ENCODE measurements at places on chromosomes 5 and 9.

- DNase-seq: no peak
Observed at GRCh38 chr9:136091582-136092352, 3.3 kb downstream of the NACC2 start.

DNA sequence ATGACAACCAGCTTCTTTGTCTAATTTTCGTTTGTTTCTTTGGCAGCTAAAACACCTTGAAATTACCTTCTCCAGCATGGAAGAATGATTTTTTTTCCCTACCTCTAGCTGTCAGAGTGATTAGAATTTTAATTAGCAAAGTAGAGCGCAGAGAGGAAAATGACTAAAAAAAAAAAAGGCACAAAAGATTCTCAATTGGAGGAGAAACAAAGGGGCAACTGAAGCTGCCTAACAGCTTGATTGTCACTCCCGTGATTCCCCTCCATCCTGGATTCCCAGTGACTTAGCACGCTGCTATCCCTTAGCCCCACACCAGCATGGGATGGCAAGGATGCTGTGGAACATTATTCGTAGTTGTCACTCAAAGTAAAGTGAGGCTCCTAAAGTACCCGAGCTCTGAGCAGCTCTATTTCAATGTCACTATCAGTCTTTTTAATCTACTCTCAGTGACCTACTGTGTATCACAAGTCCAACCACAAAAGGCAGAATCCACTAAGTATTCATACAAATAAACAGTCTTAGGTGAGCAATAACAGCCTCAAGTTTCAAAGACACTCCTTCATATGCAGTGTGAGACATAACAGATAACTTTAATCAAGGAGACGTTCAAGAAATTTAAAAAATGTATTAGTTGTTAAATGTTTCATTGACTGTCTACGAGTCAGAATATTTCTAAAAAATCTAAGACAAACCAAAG is 710.0 kb upstream of the GRAMD2B start:
- no peak for DNase-seq

DNA sequence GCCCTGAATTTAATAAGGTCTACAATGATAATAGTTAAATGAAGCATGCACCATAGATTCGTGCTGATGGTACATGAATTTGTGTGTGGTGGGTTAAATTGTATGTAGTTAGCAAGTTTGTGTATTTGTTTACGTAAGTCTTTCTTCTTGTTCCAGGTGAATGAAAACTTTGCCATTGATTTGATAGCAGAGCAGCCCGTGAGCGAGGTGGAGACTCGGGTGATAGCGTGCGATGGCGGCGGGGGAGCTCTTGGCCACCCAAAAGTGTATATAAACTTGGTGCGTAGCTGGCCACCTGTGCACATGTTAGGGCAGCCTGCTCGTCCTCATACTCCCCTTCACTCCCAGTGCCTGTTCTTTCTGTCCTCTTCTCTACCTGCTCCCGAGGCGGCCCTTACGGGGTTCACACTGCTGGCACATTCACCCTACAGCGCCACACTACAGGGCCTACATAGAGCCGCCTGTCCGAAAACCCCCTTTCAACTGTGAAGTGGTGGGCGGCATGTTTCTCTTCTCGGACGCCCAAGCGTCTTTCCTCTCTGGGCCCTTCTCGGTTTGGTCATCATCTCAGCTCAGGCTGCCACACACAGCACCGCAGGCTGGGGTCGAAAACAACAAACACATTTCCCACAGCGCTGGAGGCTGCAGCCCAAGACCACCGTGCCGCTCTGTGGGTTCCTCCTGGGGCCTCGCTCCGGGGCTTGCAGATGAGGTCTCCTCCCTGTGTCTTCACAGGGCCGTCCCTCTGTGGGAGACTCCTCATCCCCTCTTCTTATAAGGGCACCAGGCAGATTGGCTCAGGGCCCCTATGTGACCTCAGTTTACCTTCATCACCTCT is 13.2 kb downstream of the NDUFS6 start:
- DNase-seq: no peak

GRCh38 chr9:125325826-125326225 is 64.2 kb downstream of the GAPVD1 start:
- no peak for DNase-seq

- DNase-seq: no peak
Observed at GRCh38 chr5:160460377-160461049, 38.9 kb downstream of the PTTG1 start.

DNA sequence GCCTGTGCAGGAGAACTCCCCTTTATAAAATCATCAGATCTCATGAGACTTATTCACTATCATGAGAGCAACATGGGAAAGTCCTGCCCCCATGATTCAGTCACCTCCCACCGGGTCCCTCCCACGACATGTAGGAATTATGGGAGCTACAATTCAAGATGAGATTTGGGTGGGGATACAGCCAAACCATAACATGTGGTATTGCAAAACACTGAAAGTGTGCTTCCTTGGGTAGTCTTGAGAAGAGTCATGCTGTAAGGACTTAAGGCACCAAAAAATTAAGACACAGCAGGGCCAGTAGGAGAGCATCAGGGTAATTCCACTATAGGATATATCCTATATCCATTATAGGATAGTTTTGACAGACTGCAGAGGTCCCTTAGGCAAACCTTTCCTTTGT is 29.4 kb upstream of the GDNF start:
- DNase-seq: no peak

All from stimulated activated CD4-positive, alpha-beta T cell treated with anti-CD3 and anti-CD28 coated beads, Interleukin-12 subunit alpha, Interleukin-12 subunit beta, amount 100 ng/mL, for 24 hours (primary cell).